ENCODE measurements at places on chromosomes 11 and 22. TPM values are rescaled to one million over a fixed set of nuclear protein-coding genes. Genes with fewer than 3 reads are reported as not detected.

DNA sequence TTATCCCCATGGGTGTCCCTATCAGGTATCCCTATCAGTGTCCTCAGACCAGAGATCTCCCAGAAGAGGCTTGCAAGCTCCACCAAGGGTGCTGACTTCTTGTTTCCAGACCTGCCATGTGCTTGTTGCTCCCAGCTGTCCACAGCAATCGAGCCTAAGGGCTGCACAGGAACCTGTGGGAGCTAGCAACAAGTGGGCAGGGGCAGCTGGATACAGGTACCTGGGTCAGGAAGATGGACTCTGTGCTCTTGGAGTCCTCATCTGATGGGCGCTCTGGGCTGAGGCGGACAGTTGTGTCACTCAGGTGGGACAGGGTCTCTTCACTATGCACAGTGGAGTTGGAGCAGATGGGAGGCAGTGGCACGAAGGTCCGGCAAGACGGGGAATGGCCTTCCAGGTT, 99.2 kb downstream of the RNF169 start:
- DNase-seq = no peak

DNA sequence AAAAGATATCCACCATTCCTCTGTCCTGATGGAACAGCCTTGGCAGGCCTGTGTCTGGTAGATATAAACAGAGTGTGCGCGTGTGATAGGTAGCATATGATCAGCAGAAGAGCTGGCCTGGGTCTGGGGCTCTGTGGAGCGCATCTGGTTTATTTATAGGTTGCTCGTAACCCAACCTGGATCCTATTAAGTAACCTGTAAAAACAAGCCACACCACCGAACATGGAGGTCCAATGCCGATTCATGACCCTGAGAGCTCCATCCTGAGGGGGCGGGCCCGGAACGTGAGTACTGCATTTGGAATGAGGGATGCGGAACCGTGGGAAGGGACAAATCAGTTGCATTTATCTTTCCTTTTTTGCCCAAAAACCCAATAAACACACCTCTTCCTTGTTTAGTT, 31.9 kb upstream of the APOL5 start:
- no peak for DNase-seq

DNA sequence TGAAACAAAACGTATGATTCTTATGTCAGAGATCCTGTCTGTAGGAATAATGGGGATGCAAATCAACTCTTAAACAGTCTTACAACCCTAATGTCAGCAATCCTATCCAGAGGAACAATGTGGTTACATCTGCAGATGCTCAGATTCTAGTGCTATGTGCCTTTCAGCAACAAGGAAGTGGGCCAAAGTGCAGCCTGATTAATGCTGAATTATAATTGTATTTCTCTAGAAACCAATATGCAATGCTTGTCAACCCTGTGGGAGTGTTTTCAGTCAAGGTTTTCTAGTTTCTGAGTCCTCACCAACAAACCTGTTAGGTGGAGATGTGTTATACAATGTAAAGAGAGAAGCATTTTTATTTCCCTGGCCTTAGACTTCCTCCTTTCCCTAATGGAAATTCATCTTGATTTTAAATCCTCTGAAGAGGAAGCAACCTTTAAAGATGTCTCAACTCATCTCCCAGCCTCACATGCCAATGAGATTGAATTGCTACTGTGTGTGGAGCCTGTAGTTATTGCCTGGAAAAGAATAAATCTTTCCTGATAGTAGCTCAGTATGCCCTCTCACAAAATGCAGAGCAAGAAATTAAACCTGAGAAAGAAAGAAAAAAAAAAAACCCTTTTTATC, 26.2 kb upstream of the TMEM123 start:
- DNase-seq = no peak

GRCh38 chr11:92829121-92829520, 140.3 kb upstream of the MTNR1B start:
- no peak for DNase-seq

DNA sequence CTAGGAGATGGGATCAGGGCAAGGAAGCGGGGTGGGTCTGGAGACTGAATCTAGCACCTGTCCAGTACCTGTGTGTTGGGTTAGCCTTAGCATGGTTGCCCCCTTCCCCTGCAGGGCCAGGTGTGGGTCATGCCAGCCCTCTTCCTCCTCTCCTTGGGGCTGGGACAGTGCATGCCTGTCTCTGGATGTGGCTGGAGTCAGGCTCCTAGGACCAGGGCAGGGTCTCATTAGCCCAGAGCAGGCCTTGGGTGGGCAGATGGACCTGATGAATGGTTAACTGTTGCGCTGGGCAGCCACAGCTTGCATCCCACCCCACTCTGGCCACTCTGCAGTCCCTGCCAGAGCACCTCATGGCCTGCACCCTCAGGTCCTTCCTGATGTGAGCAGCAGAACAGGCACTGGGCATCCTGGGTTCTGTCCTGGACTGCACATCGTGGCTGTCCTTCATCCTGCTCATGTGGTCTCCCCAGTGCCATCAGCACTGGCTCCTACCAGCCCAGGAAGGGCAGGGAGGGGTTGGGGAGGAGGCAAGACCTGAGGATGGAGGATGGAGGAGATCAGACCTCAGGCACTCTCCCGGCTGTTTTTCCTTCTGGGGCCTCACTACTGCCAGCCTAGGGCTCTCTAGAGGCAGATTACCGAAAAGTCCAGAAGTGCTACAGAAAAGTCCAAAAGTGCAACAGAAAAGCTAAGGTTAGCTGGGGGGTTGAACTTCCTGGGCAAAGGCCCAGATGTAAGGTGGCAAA, 12.8 kb upstream of the CHRM1 start:
- no peak for DNase-seq

DNA sequence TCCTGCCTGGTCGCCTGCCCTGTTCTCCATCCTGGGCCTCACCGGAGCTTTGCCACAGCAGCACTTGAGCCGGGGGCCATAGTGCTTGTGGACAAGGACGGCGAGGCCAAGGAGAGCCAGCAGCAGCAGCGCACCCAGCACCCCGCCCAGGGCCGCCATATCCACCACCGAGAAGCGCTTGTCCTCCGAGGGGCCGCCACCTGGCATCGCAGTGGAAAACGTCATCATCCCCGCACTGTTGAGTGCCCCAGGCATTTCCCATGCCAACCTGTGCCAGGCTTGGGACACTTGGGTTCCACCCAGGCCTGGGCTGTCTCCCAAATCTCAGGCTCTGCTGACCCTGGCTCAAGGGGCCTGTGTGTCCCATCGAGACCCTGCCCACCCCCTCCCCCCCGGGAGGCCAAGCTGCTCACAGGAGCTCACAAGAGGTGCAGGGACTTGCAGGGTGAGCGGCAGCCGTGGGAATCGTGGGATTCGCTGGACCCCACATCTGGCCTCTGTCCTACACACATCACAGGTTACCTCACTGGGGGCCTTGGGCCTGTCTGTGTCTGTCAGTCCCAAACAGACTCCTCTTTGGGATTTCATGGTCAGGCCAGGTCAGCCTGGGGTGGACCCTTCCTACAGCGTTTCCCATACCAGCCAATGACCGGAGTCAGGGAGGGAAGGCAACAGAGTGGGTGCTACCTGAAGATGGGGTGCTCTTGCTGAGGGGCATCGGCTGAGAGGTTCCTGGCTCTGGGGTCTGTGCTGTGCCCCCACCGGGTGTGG, 2.3 kb upstream of the IRF7 start:
- no peak for DNase-seq

GRCh38 chr11:4416306-4416705, 22.8 kb upstream of the TRIM21 start:
- DNase-seq = no peak

GRCh38 chr11:67634366-67635230, 4.9 kb upstream of the NUDT8 start:
- DNase-seq = no peak

DNA sequence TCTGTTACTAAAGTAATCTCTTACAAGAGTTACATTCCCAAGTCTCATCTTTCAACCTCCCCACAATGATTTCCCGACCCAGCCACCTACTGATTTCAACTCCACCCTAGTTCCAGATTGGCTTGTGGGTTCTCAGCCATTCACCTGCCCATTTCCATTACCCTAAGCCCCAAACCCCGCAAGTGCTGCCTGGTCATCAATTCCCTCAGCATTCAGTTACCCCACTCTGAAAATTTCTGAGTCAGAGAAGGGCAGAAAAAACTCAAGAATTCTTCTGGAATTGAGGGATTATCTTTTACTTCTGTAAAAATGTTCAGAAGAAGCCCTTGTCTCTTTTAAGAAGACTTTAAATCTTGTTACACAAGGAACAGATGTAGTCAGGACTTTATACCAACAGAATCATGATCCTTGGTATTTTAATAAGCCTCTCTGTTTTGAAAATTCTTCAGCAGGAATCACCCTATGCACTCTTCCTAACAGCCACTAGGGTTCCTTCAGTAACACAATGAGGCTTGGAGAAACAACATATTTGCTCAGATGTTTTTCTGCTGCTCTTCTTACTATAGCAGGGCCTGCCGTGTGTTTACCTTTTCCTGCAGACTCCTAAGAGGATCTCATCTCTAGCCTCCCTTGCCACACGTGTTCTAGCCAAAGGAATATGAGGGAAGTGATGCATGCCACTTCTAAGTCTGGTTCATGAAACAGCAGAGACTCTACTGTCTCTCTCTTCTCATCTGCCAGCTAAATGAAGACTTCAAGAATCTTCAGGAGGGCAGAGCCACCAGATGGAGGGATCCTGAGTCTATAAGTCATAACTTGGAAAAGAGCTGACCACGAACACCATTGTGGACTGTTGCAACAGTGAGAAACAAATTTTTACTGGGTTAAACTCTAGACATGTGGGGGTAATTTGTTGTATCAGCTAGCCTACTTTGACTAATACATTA, 29.3 kb upstream of the PAMR1 start:
- no peak for DNase-seq

DNA sequence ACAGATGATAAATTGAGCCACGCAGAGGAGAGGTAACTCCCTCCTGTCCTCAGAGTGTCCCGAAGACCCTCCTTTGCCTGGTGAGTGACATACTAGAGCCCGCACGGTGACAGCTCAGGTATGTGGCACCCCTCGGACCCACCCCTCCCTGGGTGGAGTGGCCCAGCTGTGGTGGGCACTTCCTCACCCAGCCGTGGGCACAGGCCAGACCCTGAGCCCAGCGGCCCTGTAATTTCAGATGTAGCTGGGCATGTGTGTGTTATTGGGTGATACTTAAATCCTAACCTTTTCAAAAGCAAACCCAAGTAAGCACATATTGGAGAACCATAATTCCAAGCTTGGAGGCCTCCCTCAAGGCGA, 93.2 kb downstream of the WNT7B start:
- no peak for DNase-seq

DNA sequence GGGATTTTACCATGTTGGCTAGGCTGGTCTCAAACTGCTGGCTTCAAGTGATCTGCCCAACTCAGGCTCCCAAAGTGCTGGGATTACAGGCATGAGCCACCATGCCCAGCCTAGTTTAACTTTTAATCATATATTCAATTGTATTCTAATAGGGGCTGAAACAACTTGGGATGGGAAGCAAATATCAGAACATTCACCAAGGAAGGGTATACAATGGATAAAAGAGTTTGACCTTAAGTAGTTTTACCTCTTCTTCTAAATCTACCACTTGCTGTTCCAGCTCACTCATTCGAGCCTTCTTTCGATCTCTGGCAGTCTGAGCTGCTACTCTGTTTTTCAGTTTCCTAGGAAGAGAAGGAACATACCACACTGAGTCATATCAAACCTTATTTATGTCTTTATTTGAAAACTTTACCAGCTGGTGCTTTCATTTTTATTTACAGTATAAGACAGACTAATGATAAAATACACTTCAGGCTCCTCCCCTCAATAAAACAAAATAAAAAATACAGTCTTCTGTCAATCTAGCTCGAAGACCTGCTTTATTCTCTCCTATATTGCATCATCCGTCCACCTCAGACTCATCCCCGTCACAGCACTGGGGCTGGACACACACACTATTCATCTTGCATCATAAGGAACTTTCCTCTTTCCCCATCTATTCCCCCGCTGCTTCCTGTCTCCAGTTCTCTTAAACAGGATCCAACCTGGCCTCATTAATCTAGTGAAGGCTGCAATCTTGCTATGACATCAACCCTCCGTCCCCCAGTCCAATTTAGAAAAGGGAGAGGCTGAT, 1.4 kb downstream of the XBP1 start:
- no peak for DNase-seq

- no peak for DNase-seq
Measured at GRCh38 chr22:17491090-17491640, 72.1 kb upstream of the SLC25A18 start.

- no peak for DNase-seq
Measured at GRCh38 chr22:36619797-36620399, 83.7 kb downstream of the CACNG2 start.

GRCh38 chr11:46278387-46279125, 1.1 kb downstream of the CREB3L1 start:
- peak; percentile 79 for DNase-seq

DNA sequence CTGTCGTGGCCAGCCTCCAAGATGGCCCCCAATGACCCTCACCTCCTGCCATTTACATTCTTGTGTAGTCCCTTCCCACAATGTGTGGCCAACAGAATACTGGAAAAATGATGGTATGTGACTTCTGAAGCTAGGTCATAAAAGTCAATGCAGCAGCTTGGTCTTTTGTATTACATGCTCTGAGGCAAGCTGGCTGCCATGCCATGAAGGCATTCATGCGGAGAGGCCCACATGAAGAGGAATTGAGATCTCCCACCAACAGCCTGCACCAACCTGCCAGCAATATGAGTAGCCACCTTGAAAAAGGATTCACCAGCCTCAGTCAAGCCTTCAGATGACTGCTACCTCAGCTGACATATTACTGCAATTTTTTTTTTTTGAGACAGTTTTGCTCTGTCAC, 4.6 kb downstream of the MRTFA start:
- no peak for DNase-seq

- no peak for DNase-seq
Measured at GRCh38 chr11:100890789-100891188, 203.7 kb downstream of the ARHGAP42 start.

DNA sequence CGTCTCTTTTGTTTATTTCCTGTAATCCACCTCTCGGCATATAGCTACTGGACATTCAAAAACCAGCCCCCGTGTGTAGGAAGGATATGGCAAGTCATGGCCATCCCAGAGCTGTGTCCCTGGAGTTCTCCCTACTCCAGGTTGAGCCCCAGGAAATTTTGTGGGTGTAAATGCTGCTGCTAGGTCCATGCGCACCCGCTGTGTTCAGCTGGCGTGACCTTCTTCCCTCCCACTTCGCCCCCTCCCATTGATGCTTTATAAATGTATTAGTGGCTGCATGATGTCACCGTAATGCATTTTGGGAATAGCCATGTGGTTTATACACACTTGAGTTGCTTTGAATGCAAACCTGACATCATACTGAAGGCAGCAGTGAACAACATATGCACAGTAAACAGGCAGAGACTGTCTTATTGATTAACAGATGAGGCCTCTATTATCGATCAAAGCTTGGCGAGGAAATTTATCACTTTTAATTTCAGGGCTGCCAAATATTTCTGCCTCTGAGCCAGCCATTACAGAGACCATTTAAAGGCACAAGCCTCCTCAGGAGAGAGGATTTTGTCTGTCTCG, 113.6 kb upstream of the NNMT start:
- no peak for DNase-seq

Gene PAX6
- total RNA-seq = not detected

Gene SNU13
- 97.2 TPM for total RNA-seq

Gene C1QTNF4
- 5.0 TPM for total RNA-seq

Gene RGL4
- 1.2 TPM for total RNA-seq
